ENCODE measurements at places on chromosomes 1 and 21. TPM values are rescaled to one million over a fixed set of nuclear protein-coding genes. Genes with fewer than 3 reads are reported as not detected.

FHAD1 gene
- 1.7 TPM for total RNA-seq

GRCh38 chr1:41803656-41804055 is 115.1 kb downstream of the HIVEP3 start:
- DNase-seq, result no peak

FBXO2 gene
- 0.58 TPM for total RNA-seq

DMBX1 gene
- total RNA-seq, result not detected

PDC gene
- total RNA-seq, result not detected

- DNase-seq, result peak; percentile 77
Observed at GRCh38 chr1:156816561-156817328, at the start of gene SH2D2A. TSS of gene SH2D2A (minus strand) at chr1:156816848. CDS start at chr1:156816708, 140 bp downstream.
